Right ventricle myocardium superior (tissue), 1 donor: ENCODE measurements at places on chromosomes 2 and 18. TPM values are rescaled to one million over a fixed set of nuclear protein-coding genes. Genes with fewer than 3 reads are reported as not detected.
A peak's percentile ranks its signal among the peaks of the same experiment; 100 is the strongest.

IGFBP5 gene
- total RNA-seq = 134 TPM

DNA sequence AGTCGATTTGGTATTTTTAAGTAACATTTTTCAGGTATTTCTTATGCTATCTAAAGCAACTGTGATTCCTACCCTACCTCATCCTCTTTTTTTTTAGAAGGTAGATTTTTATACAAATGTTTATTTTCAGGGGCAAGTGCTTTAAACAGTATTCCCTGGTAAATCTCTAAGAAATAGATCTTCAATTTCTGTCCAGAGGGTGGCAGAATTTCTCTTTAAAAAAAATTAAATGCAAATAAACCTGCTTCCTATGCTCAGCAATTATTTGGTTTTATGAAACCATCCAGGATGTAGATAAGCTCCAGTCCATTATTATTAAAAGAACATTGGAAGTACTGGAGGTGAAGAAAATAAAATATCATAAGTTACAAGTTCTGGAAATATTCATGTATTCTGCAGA is 191.9 kb downstream of the MYO3B start:
- no peak for DNase-seq

- DNase-seq = no peak
Observed at GRCh38 chr18:22169889-22170420, 566 bp downstream of the GATA6 start.

DNA sequence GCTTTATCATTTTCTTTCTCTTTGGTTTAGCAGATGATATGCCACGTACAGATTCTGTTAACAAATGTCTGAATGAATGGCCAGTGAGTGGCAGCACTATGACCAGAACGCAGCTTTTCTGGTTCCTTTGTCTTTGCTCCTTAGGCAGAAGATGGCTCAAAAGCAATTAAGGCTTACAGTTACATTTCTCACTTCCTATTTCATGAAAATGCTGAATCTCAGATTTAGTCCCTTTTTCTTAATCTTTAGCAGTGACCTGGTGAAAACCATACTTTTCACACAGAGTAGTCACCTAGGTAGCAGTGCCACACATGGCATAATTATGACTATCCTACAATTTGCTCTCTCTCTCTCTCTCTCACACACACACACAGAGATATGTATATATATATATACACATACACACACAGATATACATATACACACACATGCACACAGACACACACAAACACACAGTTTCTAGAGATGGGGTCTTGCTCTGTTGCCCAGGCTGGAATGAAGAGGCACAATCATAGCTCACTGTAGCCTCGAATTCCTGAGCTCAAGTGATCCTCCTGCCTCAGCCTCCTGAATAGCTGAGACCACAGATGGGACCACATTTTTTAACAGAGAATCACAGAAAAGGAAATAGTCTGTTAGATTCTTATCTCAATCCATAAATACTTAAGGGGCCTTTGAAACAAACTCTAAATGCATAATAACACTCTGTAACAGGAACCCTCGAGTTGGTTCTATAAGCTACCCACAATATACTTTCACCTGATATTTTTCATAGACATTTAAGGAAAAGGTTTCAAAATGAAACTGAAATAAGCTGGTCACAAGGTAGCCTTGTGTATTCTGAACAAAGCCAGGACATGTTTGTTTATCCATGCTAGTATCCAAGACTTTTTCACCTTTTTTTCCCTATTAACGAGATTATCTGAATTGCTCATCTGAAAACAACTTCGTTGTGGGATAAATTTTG is 11.6 kb downstream of the PDE6D start:
- no peak for DNase-seq

GRCh38 chr2:173026479-173026878 is 49.2 kb upstream of the MAP3K20 start:
- DNase-seq = no peak

DNA sequence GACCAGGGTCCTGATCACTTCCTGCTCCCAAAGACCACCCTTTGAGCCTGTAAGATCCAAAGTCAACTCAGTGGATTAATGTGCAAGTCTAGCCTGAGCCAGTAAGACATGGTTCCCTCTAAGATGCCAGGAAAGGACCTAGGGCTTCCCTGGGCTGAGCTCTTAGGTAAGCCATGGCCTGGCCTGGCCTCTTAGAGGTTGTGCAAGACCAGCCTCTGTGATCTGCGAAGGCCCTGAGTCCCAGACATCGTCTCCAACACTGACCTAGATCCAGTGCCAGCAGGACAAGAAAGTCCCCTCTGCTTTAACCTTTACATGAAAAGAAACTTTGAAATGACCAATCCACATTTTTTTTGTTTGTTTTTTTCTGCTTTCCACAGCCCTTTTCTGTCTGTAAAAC is 73.6 kb upstream of the CYP1B1 start:
- DNase-seq = peak; percentile 53

GRCh38 chr18:6638447-6638846 is 91.1 kb upstream of the ARHGAP28 start:
- DNase-seq = no peak

RND3 gene
- 20.4 TPM for total RNA-seq

NOP58 gene
- total RNA-seq = 23.0 TPM

- DNase-seq = peak; percentile 53
Observed at GRCh38 chr2:29940706-29941105, 19.3 kb upstream of the ALK start.

LBH gene
- total RNA-seq = 115 TPM

OR6B2 gene
- not detected for total RNA-seq

FSHR gene
- 0.46 TPM for total RNA-seq

GRCh38 chr2:73928963-73929347 is 2.3 kb downstream of the DGUOK start:
- no peak for DNase-seq

GRCh38 chr2:13522917-13523821 is 806.4 kb downstream of the TRIB2 start:
- DNase-seq = no peak

DNA sequence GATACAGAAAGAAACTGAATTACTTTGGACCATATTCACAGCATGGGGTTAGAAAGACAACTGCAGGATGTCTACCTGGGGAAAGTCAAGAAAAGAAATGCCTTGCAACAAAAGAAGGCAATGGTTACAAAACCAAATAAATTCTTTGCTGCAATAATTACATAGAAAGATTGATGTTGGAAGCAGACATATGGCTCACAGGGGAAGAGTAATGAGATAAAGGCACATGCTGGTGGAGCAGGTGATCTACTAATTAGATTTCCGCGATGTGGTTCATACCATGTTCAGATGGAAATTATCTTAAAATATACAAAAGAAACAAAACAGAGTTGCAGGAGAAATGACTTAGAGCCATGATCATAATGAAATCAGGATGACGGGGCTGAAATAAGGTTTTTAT is 718.8 kb upstream of the PKDCC start:
- no peak for DNase-seq
